ENCODE measurements at places on chromosomes 6 and 20.

- no peak for DNase-seq
These were observed 2.1 kb downstream of the FOXS1 start for GRCh38 chr20:31843288-31843687.

- no peak for DNase-seq
These were observed 7.0 kb upstream of the CDK5RAP1 start for GRCh38 chr20:33408313-33408712.

- no peak for DNase-seq
These were observed 89.0 kb downstream of the NRSN1 start for GRCh38 chr6:24214984-24215383.

GRCh38 chr6:31715022-31715958, at the start of gene LY6G6D:
Gene LY6G6D (plus strand): TSS chr6:31715348. CDS start chr6:31715356, 8 bp downstream.
- no peak for DNase-seq

- no peak for DNase-seq
These were observed 476 bp upstream of the TP53RK start for GRCh38 chr20:46689754-46690085.

DNA sequence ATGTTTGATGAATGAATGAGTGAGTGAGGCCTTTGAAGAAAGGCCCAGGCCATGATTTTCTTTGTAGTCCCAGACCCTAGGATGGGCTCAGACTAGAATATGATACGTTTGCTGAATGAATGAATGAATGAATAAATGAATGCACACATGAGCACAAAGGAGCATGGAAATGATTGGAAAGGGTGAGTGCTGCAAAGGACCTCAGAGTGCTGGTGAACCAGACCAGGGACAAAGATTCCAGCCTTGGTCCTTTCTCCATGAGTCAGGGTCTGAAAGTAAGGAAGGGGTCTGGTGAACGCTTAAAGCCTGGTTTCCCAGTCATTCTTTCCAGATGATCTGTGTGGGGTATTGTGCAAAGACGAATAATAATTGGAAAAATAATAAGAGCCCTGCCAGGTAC, 40.0 kb upstream of the MRPS18A start:
- DNase-seq = no peak

DNA sequence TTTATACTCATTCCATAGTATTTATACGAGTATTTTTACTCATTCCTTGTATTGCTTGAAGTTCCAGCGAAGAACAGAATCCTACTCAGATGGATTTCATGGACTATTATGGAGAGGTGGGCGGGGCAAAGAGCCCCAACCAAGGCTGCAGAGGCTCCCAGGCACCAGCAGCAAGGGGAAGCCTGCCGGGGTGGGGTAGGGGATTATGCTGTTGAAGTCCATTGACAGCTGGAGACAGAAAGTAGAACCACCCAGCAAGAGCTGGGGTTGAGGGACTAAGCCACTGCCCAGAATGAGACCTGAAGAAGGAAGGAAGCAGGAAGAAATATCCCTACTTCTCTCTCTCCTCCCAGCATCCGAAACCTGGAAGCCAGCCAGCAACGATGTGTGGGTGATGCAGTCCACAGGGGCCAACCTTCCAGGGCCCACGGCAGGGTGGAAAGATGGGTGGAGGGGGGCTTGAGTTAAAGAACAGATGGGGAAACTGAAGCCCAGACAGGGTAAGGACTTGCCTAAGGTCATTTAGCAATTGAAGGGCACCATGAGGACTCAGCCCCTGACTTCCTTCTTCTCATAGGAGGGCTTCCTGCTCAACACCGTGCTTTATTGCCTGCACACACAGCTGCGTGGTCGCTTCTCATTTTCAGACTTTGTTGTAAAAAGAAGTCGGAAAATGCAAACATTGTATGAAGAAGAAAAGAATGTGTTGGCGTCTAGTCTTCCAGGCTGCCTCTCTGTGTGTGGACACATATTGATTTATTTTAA, 18.3 kb upstream of the GTSF1L start:
- DNase-seq = peak; percentile 32

- DNase-seq = no peak
These were observed 28.8 kb upstream of the CCDC167 start for GRCh38 chr6:37528541-37528940.

DNA sequence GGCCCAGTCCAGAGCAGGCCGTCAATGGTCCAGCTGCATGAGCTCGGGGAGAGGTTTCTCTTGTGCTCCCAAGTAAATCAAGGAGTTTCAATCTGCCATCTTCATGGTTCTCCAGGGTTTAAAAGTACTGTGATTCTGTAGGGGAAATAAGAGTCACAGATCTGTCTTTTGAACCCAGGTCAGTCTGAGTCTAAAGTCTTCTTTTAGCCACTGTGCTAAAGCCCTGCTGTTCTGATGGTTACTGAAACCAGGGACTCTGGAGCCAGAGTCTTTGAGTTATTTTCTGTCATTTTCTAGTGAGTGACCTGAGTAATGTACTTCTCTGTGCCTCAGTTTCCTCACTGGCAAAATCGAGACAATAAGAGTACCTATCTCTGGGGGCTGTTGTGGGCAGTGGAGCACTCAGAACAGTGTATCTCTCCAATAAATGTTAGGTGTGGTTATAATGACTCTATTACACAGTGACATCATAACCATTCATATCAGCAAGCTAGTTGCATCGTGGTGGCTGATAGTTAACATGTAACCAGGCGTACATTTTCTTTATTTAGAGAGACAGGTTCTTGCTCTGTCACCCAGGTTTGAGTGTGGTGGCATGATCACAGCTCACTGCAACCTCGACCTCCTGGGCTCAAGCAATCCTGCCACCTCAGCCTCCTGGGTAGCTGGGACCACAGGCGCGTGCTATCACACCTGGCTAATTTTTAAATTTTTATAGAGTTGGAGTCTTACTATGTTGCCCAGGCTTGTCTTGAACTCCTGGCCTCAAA, 74.6 kb upstream of the KCNG1 start:
- DNase-seq = no peak

- no peak for DNase-seq
These were observed 96.6 kb upstream of the LOC128125822 start for GRCh38 chr6:63475707-63476106.

DNA sequence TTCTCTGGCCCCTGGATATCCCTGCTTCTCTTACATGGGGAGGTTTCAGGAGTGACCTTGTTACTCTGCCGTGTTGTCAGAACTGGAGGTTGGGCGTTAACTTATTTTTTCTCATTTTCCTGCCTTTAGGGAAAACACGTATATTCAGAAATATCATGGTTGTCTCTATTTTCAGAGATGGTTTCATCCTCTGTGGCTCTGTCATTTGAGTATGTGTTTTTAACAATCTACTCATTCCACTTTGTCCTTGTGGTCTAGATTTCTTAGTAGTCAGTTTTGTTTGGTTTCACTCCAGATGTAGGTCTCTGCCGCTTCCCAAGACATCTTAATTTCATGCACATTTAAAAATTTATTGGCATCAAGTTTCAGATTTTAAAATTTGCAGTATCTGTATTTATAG, 45.9 kb downstream of the KCNS1 start:
- DNase-seq = no peak

DNA sequence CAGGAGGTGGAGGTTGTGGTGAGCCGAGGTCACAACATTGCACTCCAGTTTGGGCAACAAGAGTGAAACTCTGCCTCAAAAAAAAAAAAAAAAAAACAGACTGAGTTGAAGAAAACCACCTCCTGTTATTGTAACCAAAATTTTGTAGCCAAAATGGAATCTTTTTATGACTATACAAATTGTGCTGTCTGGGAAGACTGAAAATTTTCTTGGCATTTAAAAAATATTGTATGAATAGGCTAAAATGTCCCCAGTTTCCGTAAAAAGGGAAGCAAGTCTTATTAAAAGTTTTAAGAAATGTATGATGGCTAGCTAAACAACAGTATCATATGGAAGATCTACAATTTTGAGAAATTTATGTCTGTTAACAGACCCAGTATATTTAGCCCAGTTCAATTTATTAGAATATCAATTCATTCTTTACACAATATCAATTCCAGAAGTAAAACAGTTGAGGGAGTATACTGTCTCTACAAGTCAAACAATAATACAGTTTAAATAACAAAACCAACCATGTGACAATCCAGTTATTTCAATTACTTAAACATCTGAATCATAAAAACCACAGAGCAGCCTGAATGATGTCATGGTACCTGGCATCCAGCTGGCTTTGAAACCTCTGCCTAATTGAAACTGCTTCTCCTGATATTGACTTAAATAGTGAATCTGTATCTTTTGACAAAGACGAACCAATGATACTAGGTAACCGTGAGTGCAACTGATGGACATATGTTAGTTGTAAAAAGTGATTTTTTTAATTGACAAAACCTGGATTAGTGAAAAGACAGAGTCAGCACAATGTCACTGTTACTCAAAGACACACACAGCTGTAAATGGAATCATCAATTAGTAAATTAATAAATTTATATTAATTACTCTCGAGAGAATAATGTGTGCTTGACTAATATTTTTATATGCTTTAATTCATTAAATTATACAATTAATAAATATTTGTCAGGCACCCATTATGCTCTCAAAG, 166.6 kb upstream of the MARCKS start:
- peak; percentile 87 for DNase-seq

GRCh38 chr20:39855799-39856198, 833.2 kb downstream of the MAFB start:
- no peak for DNase-seq

- no peak for DNase-seq
These were observed 126.8 kb upstream of the TMEM170B start for GRCh38 chr6:11410539-11411307.

DNA sequence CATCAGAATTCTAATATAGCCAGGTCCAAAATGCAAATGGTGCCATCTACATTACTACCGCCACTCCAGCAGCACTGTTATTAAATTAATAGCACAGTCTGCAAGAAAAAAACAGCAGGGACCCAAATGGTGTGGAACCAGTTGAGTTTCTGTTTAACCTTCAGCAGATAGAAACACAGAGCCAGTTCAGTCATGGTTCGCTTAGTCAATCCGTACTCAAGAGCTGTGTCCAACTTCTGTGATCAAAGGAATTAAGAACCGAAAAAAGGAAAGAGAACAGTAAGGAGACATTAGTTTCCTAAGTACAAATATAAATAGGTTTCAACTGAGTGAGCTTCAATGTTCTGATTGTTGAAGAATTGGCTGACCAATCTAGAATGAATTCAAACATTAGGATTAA, 107.7 kb downstream of the TRDN start:
- no peak for DNase-seq

Data from NCI-H2029 (cell line).